ENCODE measurements at places on chromosomes 5 and 9.

DNA sequence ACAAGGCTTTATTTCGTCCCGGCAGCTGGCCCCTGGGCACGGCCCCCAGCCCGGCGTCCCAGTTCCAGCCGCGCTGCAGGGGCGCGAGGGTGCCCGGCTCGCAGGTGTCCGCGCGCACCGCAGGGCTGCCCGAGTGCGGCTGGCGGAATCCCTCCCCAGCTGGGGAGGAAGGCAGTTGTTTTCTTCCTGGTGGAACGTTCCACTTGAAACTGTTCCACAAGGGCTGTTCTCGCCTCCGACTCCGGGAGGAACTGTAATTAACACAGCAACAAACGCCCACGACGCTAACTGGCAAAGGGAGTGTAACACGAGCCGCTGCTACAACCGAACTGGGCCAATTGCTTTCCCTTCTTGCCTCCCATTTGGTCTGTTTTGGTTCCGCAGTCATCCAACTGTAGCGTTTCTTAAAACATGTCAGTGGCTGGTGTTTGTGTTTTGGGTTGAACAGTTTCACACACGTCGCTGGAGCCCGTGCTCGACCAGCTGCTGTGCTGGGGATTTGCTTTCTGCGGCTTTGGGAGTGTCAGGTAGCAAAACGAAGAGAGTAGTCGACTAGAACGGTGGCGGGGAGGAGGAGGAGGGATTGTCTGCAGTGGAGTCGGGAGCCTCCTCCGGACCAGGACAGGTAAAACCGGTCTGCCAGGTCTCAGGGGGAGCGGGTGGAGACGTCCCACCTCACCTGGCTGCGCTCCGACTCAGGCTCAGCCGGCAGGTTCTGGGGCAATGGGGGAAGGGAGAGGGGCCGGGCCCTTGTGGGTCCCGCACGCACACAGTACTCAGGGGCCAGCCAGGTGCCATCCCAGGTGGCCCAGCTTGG, 131.6 kb upstream of the NIPBL start:
- no peak for DNase-seq

DNA sequence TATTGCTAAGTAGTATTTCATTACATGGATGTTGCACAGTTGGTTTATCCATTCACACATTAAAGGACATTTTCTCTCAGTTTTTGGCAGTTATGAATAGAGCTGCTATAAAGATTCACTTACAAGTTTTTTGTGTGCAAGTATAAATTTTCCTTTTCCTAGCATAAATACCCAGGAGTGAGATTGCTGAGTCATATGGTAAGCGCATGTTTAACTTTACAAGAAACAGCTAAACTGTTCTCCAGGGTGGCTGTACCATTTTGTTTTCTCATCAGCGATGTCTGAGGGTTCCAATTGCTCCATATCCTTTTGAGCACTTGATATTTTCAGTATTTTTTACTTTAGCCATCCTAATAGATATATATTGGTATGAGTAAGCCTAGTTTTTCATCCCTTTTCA, 16.4 kb upstream of the ABCA1 start:
- no peak for DNase-seq

- DNase-seq = no peak
These were observed 102.5 kb upstream of the PANK3 start for GRCh38 chr5:168681556-168682183.

DNA sequence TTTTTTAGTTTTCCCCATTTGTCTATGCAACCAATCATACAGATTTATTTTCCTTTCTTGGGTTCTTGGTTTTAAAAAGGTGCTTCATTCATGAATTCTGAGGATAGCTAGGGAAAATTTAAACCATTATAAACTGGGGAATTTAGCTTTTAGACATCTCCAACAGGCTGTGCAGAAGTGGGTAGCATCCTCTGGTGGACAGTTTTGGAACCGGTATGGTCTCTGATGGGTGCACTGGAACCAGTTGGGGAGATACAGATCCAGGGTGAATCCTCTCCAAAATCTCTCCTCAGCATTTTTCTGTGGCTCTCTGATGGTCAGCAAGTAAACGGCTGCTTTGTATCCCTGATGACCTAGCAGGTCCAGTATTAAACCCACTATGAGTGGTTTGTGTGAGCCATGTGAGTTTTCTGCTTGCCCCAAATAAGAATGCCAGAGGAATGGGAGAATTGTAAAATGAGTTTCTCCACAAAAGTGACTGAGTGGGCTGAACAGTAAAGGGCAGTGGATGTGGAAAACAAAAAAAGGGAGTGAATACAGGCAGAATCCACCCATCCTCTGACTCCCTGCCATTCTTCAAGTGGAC, 9.1 kb upstream of the DNAJC25 start:
- DNase-seq = no peak

GRCh38 chr5:176959051-176959450, 47.5 kb downstream of the UIMC1 start:
- DNase-seq = no peak

GRCh38 chr5:20105915-20106314, 117.9 kb upstream of the CDH18 start:
- DNase-seq = no peak

GRCh38 chr9:33823801-33824200, 6.8 kb downstream of the UBE2R2 start:
- DNase-seq = no peak

GRCh38 chr9:36144309-36145232, 8.0 kb downstream of the GLIPR2 start:
- no peak for DNase-seq

DNA sequence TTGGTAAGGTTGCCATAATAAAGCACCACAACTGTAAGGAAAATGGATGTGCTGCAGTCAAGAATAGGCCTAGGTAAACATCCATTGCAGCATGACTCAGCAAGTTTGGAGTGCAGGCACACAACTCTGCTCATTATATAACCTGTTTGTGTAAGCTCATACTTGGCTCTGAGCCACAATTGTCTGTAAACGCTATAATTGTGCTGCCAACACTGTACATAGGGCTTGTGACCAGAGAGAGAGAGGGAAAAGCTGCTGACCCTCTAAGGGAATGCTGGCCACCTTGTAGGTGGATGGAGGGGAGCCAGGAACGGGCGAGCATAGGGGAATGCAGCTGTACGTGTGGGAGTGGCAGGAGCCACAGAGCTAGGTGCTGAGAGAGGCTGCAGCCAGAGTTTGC, 2186.5 kb upstream of the ACO1 start:
- DNase-seq = no peak

GRCh38 chr5:126370796-126371718, 52.2 kb upstream of the GRAMD2B start:
- no peak for DNase-seq

- no peak for DNase-seq
These were observed 76.3 kb upstream of the TNFSF8 start for GRCh38 chr9:115006660-115007059.

DNA sequence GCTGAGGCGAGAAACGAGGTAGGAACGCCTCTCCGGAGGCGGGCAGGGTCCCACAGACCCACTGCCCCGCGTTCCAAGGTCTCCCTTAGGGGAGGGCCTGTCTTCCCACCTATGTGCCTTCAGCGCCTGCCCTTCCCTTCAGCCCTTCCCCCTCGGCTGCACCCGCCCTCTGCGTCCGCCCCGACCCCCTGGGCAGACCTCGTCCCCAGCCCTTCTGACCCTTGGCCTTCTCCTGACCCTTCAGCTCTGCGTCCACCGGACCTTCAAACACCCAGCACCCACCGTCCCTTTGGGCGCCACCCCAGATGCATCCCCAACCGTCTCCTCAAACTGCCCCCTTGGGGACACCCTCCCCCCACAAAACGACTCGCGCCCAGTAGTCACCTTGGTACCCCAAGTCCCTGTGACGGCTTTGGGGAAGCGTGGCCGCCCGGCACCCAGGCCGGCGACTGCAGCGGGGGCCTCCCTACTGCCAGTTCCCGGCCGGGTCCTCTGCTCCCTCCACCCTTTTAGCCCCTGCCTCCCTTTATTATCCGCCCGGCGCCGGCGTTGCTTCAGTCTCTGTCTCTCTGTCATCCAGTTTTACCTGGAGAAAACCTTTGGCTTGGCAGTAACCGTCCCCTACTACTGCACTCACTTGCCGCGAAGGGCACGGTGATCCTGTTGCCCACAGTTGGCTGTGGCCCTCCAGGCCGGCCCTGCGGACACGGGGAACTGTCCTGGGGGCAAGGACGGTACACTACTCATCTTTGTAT, 421 bp downstream of the RUSC2 start:
- DNase-seq = no peak
